ENCODE measurements at places on chromosomes 4 and X.

- no peak for DNase-seq
Measured at GRCh38 chr4:156963419-156963818, 8.2 kb downstream of the PDGFC start.

GRCh38 chr4:102316585-102316984 lies 28.7 kb downstream of the SLC39A8 start:
- no peak for DNase-seq

DNA sequence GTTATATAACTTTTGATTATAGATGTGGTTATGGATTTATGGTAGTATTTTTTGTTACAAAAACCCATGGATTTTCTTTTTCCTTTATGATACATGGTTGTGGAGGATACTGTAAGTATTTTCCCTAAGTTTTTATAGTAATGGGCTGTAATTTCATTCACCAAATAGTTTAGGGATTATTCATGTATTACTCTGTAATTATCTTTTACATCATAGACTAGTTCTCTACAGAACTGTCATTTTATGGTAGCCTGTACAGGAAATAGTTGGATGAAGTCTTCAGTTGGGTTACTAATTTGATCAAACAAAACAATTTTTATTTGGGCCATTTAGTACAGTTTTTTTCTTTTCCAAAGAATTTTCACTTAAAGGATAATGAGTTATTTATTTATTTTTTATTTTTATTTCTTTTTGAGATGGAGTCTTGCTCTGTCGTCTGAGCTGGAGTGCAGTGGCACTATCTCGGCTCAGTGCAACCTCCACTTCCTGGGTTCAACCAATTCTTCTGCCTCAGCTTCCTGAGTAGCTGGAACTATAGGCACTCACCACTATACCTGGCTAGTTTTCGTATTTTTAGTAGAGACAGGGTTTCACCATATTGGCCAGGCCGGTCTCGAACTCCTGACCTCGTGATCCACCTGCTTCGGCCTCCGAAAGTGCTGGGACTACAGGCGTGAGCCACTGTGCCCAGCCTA lies 42.1 kb downstream of the RBPJ start:
- DNase-seq, result no peak

GRCh38 chr4:56995525-56995924 lies 16.8 kb downstream of the POLR2B start:
- no peak for DNase-seq

GRCh38 chr4:109052821-109053220 lies 249.6 kb downstream of the COL25A1 start:
- no peak for DNase-seq

- DNase-seq, result no peak
Measured at GRCh38 chr4:124188595-124188994, 523.9 kb downstream of the ANKRD50 start.

GRCh38 chr4:36921476-36922216 lies 322.9 kb upstream of the NWD2 start:
- no peak for DNase-seq

DNA sequence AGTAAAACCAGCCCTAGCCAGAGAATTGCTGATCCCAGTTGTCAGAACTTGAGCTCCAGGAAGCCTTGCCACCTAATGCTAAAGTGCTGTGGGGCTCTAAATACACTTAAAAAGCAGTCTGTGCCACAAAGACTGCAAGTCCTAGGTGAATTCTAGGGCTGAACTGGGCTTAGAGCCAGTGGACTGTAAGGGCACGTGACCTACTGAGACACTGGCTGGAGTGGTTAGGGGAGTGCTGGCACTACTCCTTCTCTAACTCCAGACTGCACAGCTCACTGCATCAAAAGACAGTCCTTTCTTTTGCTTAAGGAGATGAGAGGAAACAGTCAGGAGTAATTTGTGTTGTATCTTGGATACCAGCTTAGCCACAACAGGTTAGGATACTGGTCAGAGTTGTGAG lies 1240.2 kb downstream of the FAM133A start:
- no peak for DNase-seq

DNA sequence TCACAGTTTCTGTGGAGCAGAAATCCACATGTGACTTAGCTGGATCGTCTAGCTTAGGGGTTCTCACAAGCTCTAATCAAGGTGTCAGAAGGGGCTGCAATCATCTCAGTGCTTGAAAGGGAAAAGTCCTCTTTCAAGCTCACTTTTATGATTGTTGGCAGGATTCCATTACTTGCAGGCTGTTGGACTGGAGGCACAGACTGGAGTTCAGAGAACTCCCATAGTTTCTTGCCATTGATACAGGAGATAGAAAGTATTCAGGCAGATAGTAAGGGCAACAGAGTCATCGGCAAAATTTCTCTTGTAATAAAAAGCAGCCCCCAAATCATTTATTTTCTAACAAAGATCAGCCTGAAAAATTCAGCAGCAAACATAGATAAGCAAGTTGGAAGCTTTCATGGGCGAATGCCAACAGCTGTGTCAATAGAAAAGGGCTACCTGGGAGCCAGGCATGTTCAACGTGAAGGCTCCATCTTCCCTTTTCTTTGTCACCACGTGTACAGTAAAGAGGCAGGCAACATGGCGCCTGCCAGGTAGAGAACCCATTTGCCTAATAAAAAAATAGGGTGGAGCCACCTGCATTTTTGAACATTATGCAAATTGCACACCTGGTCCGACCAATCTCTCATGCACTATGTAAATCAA lies 64.4 kb downstream of the CXCL13 start:
- DNase-seq, result no peak

GRCh38 chrX:76427560-76428242 lies at the start of gene MAGEE1:
Gene MAGEE1, plus strand, starts transcription at chrX:76427710. Its CDS starts 221 bp downstream, at chrX:76427931.
- peak; percentile 54 for DNase-seq

DNA sequence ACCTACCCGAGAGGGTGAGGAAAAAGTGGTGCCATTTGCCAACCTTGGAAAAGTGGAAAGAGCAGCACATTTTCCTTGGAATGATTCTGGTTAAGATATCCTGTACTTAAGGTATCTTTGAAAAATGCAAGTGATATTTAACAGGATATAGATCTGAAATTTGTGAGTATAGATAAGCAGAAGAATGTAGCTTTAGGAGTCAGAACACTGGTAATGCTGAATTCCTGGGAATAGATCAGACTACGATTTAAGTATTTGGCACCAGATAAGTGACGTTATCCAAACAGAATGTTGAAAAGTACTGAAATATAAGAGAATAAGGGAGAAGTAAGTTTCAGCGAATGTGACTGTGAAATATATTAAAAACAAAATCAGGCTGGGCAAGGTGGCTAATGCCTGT lies 210.1 kb downstream of the PCDH7 start:
- DNase-seq, result no peak

DNA sequence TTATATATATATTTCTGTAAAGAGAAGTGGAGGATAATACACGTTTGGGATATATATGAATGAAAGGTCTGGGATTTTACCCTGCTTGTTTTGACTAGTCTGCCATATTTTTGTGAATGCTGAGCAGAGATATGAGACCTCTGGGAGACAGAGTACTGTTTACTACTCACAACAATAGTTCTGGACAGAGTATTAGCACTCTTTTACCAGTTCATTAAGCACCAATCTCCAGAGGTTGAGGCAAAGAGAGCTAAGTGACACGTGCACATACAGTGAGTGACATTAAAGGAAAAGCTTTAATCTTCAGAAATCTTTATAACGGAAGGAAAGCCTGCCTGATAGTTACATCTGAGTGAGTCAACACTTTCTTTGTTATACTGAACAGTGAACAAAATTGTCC lies 1452.7 kb upstream of the TENM3 start:
- DNase-seq, result no peak

GRCh38 chrX:2185341-2186082 lies 315.3 kb downstream of the DHRSX start:
- no peak for DNase-seq

DNA sequence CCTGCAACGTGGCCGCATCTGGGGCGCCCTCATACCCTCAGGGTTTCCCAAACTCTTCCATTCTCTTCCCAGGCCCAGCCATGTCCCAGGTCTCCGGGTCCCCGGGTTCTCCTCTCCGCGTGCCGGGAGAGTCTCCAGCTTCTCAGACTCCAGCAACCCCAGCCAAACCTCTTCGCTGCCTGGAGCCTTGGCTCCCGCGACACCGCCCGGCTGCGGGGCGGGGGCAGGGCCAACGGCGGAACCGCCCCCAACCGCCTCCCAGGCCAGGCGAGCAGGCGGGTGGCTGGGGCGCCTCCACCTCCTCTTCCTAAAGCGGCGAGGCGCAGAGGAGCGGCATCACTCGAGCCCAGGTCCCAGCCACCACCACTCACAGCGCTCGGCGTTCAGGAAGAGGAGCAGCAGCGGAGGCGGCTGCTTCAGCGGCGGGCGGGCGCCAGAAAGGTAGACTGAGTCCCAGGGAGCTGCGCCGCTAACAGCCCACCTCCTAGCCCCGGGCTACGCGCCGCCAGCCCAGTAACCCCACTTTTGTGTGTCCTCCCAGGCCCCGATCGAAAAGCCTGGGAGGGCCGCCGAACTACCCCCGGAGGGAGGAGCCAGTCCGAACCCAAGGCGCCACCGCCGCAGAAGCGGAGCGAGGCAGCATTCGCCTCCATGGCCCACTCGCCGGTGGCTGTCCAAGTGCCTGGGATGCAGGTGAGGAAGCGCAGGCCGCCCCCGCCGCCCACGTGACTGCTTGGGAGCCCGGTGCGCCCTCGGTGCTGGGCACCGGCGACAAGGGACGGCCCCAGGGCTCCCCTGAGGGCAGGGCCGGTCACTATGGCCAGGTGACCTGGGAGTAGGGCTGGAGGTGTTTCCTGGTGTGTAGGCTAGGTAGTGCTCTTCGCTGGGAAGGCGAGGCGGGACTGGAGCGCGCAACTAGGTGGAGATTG lies at the start of gene STK26:
TSS of gene STK26 (plus strand) at position 336 of the 929 bp plus-strand sequence. CDS start at position 652, 316 bp downstream.
- DNase-seq, result no peak

GRCh38 chr4:161714022-161714751 lies 449.6 kb downstream of the FSTL5 start:
- DNase-seq, result no peak

GRCh38 chrX:114930227-114930626 lies 87.2 kb downstream of the IL13RA2 start:
- no peak for DNase-seq

- DNase-seq, result no peak
Measured at GRCh38 chrX:39841604-39842003, 256.2 kb downstream of the BCOR start.

GRCh38 chrX:67893931-67894330 lies 350.1 kb downstream of the AR start:
- no peak for DNase-seq

DNA sequence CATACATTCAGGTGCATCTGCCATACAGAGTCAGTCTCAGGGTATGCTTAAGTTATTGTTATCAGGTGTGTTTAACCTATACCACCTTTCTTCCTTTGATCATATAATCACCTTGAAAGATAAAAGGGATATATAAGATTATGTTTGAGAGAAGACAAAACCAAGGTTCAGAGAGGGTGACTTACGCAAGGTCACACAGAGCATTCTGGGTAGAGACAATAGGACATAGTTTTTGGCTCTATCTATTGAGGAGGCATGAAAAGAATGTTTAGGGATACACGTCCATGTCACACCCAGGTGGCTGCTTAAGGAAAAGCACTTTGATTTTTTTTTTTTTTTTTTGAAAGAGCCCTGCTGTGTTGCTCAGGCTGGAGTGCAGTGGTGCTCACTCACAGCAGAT lies 327.1 kb upstream of the RPS6KA3 start:
- no peak for DNase-seq

GRCh38 chr4:5839751-5840674 lies 52.9 kb downstream of the CRMP1 start:
- no peak for DNase-seq

GRCh38 chrX:50905334-50905733 lies 5.2 kb upstream of the BMP15 start:
- no peak for DNase-seq

DNA sequence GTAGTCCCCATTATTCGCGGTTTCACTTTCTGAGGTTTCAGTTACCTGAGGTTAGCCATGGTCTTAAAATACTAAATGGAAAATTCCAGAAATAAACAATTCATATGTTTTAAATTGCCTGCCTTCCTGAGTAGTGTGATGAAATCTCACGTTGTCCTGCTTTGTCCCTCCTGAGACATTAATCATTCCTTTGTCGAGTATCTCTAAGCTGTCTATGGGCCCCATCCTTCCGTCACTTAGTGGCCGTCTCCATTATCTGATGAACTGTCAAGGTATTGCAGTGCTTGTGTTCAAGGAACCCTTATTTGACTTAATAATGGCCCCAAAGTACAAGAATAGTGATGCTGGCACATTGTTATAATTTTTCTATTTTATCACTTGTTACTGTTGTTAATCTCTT lies 94.8 kb downstream of the ADGRL3 start:
- DNase-seq, result no peak

- no peak for DNase-seq
Measured at GRCh38 chrX:130228871-130229270, 39.8 kb downstream of the ZNF280C start.

GRCh38 chr4:109412776-109413175 lies 20.8 kb upstream of the SEC24B start:
- DNase-seq, result no peak

- DNase-seq, result no peak
Measured at GRCh38 chrX:13360146-13360545, 40.3 kb upstream of the ATXN3L start.

GRCh38 chr4:125832161-125832560 lies 517.4 kb downstream of the FAT4 start:
- DNase-seq, result no peak

GRCh38 chrX:155577682-155578081 lies 35.1 kb downstream of the TMLHE start:
- no peak for DNase-seq

GRCh38 chrX:10158279-10159144 lies 1.7 kb downstream of the CLCN4 start:
- DNase-seq, result no peak

- no peak for DNase-seq
Measured at GRCh38 chr4:104491481-104492182, 3.1 kb downstream of the CXXC4 start.

GRCh38 chr4:26579169-26579568 lies 4.7 kb upstream of the TBC1D19 start:
- no peak for DNase-seq

DNA sequence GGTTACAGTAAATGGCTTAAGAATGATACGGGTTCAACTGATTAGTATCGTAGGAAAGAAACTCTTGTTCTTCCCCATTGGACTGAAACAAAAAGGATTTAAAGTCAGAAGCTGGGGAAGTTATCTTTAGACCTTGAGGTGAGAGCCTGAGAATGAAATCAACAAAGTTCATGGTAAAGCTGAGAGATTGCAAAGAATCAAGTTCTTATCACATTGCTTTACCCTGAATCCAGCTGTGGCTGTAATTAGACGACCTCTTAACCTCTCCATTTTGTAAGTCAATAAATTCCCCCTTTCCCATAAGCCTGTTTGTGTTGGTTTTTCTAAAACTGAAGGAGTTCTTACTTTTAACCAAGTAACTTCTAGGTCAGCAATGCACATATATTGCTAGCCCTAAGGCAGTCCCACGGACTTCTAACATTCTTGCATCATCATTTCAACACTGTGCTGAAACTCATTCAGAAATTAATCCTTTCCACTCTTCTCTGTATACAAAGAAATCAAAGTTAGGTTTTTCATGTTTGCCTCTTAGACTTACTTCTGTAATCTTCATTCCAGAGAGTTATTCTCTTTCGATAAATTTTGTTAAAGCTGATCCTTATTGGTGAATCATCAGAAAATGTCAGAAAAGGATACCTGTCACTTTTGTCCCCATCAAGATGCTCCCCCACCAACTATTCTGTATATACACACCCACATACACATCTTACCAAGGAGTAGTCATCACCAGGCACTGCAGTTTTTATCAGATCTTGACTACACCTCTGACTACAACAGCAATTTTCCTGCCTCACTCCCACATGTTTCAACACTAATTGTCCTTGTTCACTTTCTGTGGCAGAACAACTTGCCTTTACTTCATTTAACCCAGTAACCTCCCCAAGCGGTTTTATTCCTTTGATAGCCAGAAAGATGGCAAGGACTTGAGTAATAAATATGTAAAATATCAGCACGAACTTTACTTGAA lies 77.9 kb upstream of the STK26 start:
- DNase-seq, result no peak

GRCh38 chrX:153539171-153539978 lies 21.9 kb downstream of the ATP2B3 start:
- DNase-seq, result peak; percentile 35

Data from right renal pelvis (tissue), 4 donors.